Activated naive CD8-positive, alpha-beta T cell treated with anti-CD3 and anti-CD28 coated beads for 36 hours (primary cell): ENCODE measurements at places on chromosomes 2 and 18.
A peak's percentile ranks its signal among the peaks of the same experiment; 100 is the strongest.

DNA sequence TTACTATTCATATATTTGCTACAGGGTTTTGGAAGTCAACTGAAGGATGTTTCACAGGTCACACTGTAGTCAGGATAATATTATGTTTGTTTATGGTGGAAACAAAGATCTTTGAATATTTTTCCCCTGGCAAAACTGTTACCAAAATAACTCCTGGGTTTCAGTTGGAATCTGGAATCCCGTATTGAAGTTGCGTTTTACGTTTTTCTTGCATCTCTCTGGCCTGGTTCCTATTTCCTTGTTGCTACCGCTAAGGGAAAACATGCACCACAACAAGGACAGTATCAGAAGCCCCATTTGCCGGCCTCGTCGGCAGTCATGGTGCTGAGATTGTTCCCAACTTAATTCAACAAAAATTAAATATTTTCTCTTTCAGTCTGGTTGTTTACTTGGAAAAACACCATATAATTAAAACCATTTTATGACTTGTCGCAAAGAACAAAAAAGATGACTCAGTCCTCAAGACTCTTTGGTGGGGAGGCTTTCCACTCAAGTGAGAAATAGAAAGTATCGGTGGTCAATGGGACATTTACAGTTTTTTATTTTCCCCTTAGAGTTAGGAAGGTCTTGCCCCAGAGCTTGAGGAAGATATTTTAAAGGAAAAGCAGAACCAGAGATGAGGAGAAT lies 42.3 kb downstream of the EN1 start:
- DNase-seq: no peak

GRCh38 chr2:190415794-190416775 lies 7.9 kb downstream of the MFSD6 start:
- DNase-seq: no peak

GRCh38 chr2:105797298-105797819 lies 52.6 kb downstream of the NCK2 start:
- peak; percentile 51 for DNase-seq

DNA sequence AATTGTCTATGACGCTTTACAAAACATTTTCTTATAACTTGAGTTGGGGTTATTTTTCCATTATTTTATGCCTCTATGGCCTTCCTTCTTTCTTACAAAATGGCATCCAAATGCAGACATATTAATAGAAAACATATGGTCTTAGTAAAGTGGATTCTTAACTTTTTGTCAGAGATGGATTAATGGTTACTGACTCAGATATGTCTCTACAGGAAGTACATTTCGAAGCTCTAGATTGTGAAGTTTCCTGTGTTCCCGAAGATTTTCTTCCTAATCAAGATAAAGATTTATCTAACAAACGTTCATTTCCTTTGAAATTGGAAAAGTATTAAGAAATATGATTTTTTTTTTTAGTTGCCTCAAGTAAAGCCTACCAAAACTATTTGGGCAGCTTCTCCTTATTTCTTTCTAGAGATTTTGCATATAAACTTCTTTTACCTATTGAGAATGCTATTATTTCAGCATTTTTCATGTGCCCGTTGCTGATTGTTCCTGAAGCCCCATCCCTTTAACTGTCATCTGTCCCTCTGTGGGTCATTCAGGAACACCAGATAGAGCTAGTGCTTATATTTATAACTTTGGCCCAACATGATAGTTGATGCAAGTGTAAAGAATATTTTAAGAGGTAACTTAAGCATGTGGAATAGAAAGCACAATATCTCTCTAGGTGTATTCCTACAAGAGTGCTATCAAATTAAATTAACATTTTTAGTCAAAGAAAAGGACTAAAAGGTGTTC lies 498.0 kb downstream of the CCDC85A start:
- DNase-seq: no peak

- DNase-seq: no peak
Measured at GRCh38 chr2:80185091-80185490, 119.5 kb downstream of the LRRTM1 start.

DNA sequence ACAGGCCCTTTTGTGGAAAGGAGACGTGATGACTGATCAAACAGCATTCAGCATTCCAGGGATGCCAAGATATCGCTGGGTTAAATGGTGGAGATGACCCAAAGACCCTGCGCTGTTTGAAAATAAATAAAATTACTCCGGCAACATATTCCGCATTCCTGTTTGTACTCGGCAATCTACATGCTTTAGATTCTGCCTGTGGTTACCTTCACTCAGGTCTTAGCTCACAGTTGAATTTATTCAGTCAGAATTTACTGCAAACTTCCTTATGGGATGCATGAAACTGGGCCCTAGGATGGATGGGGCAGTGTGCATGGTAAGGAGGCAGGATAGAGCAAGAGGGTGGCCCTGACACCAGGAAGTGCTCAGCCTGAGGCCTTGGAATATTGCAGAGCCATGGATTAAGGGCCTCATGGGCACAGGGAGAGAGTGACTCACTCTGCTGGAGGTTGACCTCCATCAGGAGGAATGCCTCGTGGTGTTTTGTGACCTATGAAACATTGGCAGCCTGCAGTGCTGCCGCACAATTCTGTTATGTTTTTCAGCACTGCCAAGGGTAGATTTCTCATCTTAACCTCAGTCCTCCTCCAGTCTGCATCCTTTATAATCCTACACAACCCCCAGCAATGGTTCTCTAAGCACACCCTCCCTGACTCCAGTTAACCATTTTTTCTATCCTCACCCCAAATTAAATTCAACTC lies 321.4 kb downstream of the IRS1 start:
- no peak for DNase-seq

- DNase-seq: no peak
Measured at GRCh38 chr2:128536925-128537620, 218.4 kb upstream of the HS6ST1 start.

DNA sequence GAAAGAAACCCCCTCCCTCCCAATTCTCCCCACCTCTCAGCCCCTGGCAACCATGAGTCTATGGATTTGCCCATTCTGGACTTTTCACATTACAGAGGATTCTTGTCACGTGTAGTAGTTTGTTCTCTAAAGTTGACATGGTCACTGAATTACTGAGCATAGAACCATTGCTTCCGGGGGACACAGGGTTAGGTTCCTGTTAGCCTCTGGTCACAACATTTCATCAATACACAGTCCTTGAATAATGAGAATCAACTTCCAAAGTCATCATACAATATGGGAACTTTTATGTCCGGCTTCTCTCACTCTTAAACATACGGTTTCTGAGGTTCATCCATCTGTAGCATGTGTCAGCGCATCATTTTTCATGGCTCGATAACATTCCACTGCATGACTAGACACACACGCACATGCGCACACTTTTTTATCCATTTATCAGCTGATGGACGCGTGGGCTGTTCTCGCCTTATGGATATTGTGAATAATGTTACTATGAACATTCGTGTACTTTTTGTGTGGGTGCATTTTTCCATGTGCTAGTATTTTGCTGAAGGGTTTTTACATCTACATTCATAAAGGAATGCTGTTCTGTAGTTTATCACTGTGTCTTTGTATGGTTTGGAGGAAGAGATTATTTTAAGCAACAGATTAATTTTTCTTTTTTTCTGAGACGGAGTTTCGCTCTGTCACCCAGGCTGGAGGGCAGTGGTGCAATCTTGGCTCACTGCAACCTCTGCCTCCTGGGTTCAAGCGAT lies 48.1 kb downstream of the PARD6G start:
- DNase-seq: no peak
